ENCODE measurements at places on chromosomes 16 and 17.

DNA sequence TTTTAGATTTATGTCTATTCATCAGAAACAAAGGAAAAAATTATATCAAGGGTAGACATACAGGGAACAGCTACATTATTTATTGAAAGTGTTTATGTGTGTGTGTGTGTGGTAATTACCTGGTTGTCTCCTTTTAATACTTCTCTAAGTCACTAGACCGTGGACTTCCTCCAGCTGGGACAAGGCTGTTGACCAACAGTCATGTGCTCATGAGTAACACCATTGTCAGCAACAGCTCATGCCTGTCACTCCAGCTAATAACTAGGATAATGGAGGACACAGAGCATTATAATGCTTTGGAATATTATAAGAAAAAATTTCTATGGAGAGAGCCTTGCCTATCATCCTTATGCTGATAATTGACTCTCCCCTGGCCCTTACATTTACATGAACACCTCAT, 125.3 kb upstream of the SALL1 start:
- DNase-seq, result no peak

DNA sequence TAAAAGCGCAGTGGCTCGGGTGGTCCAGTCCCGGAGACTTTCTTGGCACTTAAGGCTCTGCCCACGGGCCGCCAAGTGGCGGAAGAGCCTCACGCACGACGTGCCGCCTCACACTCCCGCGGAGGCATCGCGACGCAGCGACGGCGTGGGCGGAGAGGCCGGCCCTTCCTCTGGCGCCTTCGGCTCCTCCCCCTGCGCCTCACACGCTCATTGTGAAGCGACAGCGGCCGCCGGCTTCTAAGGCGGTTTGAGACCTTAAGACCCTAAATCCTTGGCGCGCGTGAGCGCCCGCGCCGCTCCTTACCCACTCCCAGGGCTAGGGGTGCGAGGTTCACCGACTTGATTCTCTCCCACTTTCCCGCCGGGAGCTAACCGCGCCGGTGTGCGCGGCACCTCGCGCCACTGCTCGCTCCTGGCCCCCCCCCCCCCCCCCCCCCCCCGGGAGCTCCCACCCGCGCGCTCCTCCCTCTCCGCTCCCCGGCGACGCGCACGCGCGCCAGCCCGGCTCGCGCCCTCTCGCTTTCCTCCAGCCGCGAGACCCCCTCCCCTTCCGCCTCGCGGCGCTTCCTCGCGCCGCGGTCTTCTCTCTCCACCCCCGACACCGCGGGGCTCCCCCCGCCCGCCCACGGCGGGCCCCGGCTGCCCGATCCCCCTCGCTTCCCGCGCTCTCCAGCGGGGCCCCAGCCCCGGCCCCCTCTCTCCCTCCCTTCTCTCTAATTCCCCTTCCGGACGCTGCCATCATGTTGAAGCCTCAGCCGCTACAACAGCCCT, at the start of gene ATXN2L:
ATXN2L (plus strand) TSS at position 480 of the 771 bp plus-strand sequence; CDS start at position 741, 261 bp downstream.
- DNase-seq, result peak; percentile 95

DNA sequence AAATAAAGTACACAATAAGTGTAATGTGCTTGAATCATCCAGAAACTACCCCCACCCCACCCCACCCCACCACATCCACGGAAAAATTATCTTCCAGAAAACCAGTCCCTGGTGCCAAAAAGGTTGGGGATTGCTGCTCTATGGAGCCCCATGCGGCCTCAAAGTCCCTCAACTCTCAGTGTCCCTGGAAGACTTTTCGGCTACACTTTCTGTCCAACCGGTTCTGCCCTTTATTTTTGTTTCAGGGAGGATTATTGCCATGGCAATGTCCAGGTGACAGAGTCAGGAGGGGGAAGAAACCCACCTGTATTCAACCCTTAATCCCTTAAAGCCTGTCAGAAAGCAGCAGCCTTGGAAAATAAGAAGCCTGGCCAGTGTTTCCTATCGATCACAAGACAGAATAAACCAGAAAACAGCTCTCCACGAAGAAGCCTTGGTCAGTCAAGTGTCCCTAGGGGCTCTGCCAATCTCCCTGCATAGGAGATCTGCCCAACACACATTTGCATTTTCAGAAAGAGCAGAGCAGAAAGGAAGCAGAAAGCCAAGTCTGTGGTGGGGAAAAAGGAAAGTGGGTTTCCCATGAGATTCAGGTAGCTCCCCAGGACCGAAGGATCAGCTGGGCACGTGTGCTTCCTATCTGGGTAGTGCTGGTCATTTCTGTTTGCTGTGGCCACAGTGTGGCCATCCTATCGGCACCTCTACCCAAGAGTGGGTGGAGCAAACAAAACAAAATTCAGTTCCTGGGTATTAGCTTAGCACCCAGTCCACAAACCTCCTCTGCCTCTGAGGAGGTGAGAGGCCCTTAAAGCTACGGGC, 342.7 kb downstream of the SOX9 start:
- DNase-seq, result no peak

DNA sequence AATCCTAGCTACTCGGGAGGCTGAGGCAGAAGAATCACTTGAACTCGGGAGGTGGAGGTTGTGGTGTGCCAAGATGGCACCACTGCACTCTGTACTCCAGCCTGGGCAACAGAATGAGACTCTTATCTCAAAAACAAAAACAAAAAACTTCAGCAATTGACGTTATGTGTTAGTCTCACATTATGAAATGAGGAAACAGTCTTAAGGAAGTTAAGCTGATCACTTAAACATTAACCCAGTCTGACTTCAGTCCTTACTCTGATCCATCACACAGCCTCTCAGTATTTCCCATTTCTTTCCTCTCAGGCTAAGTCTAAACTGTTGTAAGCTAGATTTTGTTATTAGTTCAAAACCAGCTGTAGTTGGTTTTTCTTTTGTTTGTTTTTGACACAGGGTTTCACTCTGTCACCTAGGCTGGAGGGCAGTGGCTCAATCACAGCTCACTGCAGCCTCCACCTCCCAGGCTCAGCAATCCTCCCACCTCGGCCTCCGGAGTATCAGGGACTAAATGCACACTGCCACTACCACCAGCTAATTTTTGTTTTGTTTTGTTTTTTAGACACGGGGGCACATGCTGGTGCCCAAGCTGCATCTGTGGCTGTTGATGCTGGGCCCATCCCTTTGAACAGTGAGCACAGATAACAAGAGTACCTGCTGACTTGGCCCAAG, 6.3 kb downstream of the JPT1 start:
- DNase-seq, result no peak

- no peak for DNase-seq
Measured at GRCh38 chr16:83561876-83562275, 245.9 kb upstream of the HSBP1 start.

DNA sequence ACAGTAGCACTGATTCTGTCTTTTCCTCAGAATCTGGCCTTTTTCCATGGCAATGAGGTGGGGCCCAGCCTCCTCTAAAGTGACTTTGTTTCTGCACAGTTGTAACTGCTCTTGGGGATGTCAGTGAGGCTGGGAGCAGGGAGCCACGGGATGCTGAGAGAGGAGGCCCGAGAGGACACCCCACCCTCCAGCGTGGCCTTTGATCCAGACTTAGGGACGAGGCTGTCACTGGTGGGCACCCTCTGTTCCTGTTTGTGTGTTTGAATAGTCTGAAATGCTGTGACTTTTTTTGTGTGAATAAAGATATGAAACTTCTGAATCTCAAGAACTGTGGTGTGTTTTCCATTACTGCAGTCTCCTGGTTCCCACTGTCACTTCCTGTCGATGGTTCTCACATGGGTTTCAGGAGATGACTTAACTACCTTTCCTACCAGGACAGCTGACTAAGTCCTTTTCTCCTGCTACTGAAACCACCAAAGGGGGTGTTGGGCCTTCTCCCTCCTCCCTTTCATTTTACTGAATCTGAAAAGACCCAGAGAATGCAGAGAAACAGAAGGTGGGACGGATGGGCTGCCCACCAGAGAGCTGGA, 18.6 kb downstream of the KCTD2 start:
- DNase-seq, result no peak

DNA sequence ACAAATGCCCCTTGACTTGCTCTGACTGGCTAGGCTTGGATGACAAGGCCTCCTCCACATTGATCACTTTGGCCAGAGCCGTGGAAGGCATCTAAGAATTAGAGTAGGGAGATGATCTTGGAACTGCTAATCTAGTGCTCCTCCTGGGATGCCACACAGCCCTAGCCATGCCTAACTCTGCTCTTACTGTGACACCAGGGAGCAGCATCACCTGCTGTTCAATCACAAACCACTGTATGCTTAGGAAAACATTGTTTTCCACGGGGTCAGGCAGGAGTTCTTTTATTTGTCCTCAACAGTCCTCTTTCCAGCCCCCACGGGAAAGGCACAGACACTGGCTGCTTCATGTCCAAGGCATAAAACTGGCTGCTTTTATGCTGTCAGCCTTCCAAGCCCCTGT, 46.3 kb downstream of the C16orf78 start:
- DNase-seq, result no peak

DNA sequence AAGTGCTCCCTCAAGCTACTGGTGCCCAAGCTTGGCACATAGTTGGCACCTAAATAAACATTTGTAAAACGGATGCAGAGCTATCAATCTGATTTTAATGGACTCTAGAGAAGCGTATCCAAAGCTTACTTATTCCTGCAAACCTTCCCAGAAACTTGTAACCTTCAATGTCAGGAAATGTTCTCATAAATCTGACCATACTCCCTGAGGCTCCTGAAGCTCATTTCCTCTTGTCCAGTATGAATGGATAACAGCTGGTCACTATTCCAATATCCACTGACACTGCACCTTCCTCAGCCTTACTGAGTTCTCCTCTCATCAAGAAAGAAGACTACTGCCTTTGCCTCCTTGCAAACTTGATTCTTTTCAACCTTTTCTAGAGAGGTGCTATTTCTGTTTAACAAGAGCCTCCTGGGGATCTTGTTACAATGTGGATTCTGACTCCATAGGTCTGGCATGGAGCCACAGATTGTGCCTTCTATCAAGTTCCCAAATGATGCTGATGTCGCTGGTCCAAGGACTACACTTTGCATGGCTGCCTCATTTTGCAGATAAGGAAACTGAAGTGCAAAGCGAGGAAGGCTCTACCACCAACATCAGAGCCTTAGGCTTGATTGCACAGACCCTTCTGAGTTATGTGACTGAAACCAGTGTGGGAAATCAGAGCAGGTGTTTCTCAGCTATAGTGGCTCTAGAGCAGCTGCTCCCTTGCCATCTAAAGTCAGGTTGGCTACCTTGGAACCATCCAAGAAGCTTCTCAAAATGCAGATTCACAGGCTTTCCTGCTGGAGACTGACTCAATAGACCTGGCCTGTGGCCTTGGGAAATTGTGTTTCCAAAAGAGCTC, 377.8 kb downstream of the SOX9 start:
- no peak for DNase-seq

GRCh38 chr17:28398280-28398981, 7.6 kb downstream of the SLC46A1 start:
- no peak for DNase-seq

GRCh38 chr17:46143827-46144236, 49.4 kb downstream of the KANSL1 start:
- DNase-seq, result no peak

GRCh38 chr17:60151355-60151754, 1.6 kb downstream of the CA4 start:
- DNase-seq, result no peak

- DNase-seq, result peak; percentile 75
Measured at GRCh38 chr17:45640141-45640850, 143.8 kb upstream of the CRHR1 start.

Measured in activated CD8-positive, alpha-beta memory T cell treated with anti-CD3 and anti-CD28 coated beads, Interleukin-2, amount 50 U/mL, for 4 hours (primary cell).